ENCODE measurements at places on chromosomes 3 and 15.

DNA sequence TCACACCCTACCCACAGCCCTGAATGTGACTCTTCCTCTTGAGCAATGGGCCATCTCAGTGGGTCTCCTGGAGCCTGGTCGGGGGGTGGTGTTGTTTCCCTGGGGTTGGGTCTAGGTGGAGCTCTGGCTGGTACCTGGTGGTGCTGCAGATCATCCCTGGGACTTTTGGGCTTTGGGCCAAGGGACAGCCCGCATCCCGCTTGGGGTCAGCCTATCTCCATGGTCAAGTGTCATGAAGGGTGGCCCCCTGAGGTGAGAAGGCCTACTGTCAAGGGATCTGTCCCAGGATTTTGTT, 202.0 kb downstream of the UBE3A start:
- DNase-seq, result no peak

DNA sequence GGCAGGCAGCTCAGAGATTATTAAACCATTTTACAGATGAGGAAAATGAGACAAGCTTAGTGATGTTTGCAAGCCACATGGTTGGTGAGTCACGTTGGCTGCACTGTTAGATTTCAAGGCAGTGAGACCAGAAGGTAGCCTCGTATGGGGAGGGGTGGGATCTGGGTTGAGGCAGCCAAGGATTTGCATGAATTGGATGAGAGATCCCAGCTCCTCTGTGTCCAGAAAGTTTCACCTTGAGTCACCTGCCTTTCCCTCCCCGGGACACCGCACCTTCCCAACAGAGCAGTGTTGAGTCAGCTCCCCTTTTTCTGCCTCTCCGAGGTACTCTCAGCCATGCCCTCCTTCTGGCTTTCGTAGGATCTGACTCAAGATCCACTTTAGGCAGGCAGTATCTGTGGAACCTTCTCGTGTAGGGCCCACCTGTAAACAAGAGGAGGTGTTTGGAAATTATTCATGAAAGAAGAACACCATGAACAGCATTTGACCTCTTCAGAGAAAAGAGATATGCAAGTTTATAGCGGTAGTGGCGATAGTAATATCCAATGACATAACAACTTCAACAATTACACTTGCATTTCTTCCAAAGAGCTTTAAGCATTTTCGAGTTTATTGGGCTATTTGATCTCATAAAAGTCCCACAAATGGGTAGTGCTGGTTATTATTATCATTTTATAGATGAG, 46.8 kb upstream of the VPS8 start:
- DNase-seq, result no peak

- no peak for DNase-seq
Measured at GRCh38 chr15:51227940-51228732, 110.3 kb downstream of the CYP19A1 start.

DNA sequence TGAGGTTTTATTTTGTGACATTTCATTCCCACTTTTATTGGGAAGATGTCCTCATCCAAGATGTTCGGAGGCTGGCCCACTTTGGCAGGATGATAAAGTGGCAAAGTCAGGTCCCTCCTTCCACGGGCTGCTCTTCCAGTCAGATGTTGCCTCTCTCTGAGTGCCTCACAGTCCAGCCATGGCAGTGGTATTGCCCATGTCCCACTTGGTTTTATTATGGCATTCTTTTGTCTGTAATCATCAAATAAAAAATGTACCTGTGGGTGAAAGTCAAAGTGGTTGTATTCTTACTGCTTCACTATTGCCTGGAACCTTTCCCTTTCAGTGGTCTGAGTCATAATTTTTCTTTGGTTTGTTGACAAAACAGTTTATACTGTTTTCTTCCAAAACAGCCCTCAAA, 20.2 kb downstream of the ARNT2 start:
- DNase-seq, result no peak

- no peak for DNase-seq
Measured at GRCh38 chr15:76823303-76823702, 81.8 kb downstream of the SCAPER start.

DNA sequence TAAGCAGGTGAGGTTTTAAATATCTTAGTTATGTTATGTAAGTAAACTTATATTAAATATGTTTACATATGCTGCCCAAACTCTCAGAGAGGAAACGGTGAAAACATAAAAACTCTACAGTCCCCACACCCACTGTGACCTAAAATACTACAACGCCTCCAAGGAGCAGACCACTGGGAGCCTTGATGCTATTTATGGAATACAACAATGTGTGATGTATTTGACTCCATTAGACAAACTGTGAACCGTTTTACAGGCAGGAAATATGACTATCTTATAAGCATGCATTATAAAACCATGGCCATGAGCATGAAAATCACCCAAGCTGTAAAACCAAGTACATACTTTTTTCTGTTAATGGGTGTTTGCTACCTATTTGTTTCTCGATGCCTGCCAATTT, 379.5 kb upstream of the TBL1XR1 start:
- DNase-seq, result no peak

GRCh38 chr3:125442506-125442905, 67.4 kb upstream of the ZNF148 start:
- DNase-seq, result no peak

DNA sequence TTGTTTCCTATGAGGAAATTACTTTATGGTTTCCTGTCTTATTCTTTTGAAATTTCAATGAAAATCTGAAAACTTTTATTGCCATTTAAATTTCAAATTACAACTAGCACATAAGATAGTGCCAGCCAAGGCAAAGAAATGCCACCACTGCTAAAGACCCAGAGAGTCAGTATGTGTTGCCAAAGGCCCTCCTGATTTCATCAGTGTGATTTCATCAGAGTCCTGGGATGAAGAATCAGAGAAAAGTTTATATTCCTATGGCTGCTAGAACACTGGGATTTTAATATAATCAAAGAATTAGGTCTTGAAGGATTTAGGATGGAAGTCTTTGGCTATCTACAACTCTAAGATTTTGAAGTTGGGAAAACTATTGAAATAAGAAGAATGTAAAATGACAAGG, 434.2 kb upstream of the CCDC54 start:
- DNase-seq, result no peak

GRCh38 chr15:72965671-72966070, 86.6 kb upstream of the NEO1 start:
- no peak for DNase-seq

DNA sequence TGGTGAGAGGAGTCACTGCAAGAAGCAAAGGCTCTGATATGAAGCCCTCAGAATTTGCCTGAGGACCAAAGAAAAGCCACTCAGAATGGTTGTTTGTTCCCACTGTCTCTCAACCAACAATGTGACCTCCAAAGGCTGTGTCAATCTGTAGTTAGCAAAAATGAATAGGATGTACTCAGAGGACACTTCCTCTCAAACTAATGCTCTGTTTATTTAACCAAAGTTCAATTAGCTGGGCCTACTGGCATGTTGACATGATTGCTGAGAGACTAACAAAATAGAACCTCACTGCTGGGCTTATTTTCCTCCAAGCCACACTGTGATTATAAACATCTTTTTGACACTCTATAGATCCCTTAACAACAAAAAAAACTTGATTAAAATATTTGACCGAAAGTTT, 522.5 kb downstream of the OCA2 start:
- no peak for DNase-seq

DNA sequence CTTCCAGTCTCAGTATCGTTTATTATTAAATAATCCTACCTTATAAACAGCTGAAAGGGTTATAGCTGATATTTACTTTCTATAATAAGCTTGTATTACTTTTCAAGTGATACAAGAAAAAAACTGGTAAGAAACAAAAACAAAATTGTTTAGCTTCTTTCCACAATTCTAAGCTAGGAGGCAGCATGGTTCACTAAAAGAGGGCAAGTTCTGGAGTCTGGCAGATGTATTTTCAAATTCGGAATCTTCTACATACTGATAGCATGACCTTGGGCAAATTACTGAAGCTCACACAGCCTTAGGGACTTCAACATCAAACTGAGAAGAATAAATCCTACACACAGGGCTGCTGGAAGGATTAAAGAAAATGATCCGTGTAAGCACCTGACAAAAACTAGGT, 15.4 kb downstream of the C15orf62 start:
- DNase-seq, result no peak

DNA sequence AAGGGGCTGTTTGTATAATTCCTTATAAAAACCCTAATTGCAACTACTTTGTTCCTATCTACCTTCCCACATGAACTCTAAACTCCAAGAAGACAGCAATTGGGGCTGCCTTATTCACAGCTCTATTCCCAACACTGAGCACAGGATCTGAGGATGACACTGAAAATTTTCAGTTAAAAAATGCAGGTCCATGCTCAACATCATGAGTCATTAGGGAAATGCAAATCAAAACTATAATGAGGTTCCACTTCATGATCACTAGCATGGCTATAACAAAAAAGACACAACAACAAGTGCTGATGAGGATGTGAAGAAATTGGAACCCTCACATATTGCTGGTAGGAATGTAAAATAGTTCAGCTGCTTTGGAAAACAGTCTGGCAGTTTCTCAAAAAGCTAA, 12.9 kb downstream of the SUMF1 start:
- no peak for DNase-seq

Data from prostate gland (tissue), 2 donors.